ENCODE measurements at places on chromosomes 3 and 15.

DNA sequence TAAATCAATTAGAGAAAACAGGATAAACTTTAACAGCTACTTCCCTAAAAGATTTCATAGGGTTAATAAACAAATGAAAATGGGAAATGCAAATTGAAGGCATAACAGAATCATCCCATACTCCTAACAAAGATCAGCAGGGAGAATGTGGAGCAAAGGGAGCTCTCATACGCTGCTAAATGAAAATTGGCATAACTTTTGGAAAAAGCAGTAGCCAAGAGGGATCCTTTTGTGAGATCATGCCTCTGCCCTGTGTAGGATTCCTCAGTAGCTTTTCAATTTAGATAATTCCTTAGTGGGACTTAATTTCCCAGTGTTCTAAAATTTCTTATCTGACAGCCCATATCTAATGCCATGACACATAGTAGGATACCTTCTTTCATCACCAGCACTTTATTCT is 18.2 kb downstream of the NIPA2 start:
- no peak for DNase-seq

- no peak for DNase-seq
Observed at GRCh38 chr15:89502867-89503595, 6.6 kb upstream of the RHCG start.

DNA sequence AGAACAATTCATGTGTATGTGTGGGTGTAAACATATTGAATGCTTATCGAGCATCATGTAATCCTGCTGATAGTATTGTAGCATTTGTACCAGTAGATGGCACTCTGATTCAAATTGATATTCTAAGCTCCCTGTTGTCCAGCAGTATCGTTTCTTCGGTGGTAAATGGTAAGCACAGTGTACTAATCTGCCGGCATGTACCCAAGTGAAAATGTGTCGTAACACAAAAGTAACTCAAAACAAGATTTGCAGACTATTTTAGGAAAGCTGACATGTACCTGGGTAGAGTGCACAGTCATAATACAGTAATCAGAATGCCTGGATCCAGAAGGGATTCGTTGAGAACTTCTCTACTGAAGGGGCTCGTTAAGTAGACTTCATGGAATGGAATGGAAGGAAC is 31.7 kb upstream of the MNS1 start:
- peak; percentile 13 for DNase-seq

GRCh38 chr3:35184775-35185174 is 454.6 kb upstream of the ARPP21 start:
- no peak for DNase-seq

DNA sequence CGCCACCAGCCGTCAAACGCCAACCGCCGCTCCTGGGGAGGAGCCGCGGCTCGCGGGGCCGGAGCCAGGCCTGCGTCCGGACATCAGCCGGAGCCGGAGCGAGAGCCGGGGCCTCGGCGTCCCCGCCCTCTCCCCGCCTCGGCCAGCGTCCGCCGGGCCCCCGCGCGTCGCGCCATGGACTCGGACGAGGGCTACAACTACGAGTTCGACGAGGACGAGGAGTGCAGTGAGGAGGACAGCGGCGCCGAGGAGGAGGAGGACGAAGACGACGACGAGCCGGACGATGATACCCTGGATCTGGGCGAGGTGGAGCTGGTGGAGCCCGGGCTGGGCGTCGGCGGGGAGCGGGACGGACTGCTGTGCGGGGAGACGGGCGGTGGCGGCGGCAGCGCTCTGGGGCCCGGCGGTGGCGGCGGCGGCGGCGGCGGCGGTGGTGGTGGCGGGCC is 359 bp downstream of the ARIH1 start:
- peak; percentile 34 for DNase-seq

- DNase-seq = no peak
Observed at GRCh38 chr3:71423151-71423906, 160.2 kb downstream of the FOXP1 start.
